Thyroid gland (tissue), 4 donors: ENCODE measurements at places on chromosomes 6 and 20. TPM values are rescaled to one million over a fixed set of nuclear protein-coding genes. Genes with fewer than 3 reads are reported as not detected.
A peak's percentile ranks its signal among the peaks of the same experiment; 100 is the strongest.

- no peak for DNase-seq
- no peak overlapping the region for H3K4me3 ChIP-seq
- no peak overlapping the region for H3K27ac ChIP-seq
- H3K4me1 ChIP-seq, result no peaks in the 10 kb centered on the region
- H3K27me3 ChIP-seq, result no peaks in the 10 kb centered on the region
- no peaks in the 10 kb centered on the region for H3K36me3 ChIP-seq
These were observed 43.0 kb upstream of the CCR6 start for GRCh38 chr6:167079853-167080297.

GRCh38 chr6:24997231-24997630 is 61.5 kb upstream of the RIPOR2 start:
- H3K4me1 ChIP-seq, result no peaks in the 10 kb centered on the region
- DNase-seq, result no peak
- H3K36me3 ChIP-seq, result no peaks in the 10 kb centered on the region

DNA sequence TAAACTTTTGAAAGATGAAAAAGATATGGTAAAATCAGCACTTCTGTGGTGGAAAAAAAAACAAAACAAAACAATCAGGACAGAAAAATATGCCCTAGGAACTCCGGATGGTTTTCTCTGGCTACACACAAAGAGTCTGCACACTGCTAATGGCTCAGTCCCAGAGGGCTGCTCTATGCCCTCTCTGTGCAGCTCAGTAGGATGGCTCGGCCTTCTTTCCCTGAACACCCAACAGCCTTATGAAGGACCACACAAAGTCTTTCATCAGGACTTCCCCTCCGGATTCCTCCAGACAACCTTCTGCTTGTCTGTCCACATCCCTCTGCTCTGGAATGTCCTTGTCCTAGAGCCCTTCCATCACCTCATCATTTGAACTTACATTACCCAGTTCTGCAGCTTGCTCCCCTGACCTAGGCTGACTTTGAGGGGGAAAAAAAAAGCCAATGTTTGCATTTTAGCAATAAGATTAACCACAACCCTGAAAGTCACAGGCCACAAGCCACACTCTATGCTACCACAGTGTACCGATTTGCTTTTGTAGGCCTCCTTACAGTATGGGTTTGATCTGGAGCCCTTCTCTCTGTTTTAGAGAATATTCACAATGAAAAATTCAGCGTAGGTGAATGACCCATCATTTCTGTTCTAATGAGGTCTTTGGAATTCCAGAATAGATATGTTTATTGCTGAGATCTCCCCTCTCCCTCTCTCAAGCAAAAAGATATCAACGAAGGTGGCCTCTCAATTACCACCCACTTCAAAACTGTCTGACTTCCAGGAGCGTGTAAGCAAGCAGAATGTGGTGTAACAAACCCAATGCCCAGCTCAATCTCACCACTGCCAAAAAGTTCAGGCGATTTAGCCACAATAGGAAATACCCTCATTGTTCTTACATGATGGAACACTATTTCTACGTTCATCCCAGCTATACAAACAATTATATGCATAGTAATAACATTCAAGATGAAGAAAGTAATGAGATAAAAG is 164.0 kb downstream of the GMDS start:
- H3K4me3 ChIP-seq, result no peak overlapping the region
- no peaks in the 10 kb centered on the region for H3K4me1 ChIP-seq
- no peak for DNase-seq

DNA sequence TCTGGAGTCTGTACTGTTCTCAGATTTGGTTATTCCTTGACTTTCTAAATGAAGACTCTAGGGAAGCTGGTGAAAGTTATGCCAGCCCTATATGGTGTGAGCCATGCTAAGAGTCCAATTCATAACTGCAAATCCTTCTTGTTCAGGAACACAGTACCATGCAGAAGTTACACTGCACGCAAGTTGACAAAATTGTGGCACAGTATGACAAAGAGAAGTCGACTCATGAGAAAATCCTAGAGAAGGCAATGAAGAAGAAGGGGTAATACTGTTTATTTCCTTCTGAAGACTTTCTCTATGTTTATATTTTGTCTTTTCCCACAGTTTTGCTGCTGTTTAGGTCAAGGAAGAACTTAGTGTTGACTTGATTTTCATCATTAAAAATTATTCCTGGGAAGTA is 61.2 kb upstream of the LAMP5 start:
- H3K27ac ChIP-seq, result no peak overlapping the region
- no peak overlapping the region for H3K4me3 ChIP-seq
- H3K36me3 ChIP-seq, result no peaks in the 10 kb centered on the region
- no peaks in the 10 kb centered on the region for H3K4me1 ChIP-seq
- no peak for DNase-seq

GRCh38 chr6:40855168-40855880 is 183.7 kb downstream of the UNC5CL start:
- H3K4me1 ChIP-seq, result no peaks in the 10 kb centered on the region
- H3K27me3 ChIP-seq, result no peaks in the 10 kb centered on the region
- no peak overlapping the region for H3K27ac ChIP-seq
- no peak overlapping the region for H3K4me3 ChIP-seq

DNA sequence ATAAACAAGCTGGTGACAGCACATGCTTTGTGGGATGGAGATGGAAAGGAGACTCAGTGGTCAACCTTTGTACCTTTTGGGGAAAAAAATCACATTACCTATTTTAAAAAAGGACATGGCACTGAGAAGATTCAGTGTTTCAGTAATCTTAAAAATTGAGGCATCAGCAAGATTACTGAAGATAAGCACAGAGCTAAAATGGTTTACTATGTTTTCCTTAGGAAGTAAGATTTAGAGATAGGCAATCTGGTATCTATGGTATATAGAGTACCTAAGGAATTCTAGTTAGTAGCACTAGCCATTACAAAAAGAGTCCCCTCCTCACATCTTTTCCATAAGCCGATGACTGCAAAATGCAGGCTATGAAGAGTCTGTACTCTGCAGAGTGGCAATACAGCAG is 35.7 kb downstream of the TOMM6 start:
- H3K4me3 ChIP-seq, result no peak overlapping the region
- no peaks in the 10 kb centered on the region for H3K4me1 ChIP-seq
- H3K36me3 ChIP-seq, result no peaks in the 10 kb centered on the region
- DNase-seq, result no peak

- H3K36me3 ChIP-seq, result no peaks in the 10 kb centered on the region
- H3K27ac ChIP-seq, result no peak overlapping the region
- H3K27me3 ChIP-seq, result no peaks in the 10 kb centered on the region
- peak; percentile 48 for DNase-seq
- peaks cover 9% of the 10 kb centered on the region for H3K4me1 ChIP-seq
These were observed 40.5 kb downstream of the DSE start for GRCh38 chr6:116411284-116411623.

The BPI gene
- not detected for total RNA-seq
